Astrocyte of the hippocampus (primary cell): ENCODE measurements at places on chromosomes 12 and 14.

- DNase-seq: no peak
Measured at GRCh38 chr12:102344691-102345090, 135.7 kb downstream of the IGF1 start.

GRCh38 chr12:20631711-20632110 is 63.4 kb upstream of the SLCO1C1 start:
- peak; percentile 49 for DNase-seq

DNA sequence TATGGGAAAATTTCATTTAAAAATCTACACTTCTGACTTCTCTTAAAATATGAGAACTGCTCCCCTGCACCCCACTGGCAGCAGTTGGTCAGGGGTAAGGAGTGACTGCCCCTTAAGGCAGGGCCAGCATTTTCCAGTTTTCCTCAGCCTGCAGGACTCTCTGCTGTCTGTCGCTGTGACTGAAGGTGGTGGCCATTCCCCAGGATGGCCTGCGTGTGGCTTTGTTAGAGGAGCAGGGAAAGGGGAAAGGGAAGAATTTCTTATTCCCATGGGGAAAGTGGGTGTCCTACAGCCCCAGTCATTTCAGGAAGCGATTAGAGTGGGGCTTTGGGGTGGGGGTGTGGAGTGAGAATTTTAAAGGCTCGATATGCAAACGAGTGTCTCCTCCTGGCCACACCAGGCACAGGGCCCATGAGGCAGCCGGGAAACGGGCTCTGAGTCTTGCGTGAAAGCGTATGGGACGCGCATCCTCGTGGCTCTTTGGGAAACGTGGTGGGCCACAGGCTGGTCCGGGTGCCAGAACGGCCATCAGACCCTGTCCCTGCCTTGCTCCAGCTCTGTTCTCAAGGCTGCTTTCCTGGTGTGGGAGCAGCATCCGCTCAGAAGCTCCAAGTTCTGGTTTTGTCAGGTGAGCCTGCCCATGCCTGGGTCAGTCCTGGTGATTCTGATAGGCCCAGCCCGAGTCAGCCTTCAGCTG is 23.5 kb downstream of the ADGRD1 start:
- DNase-seq: no peak

DNA sequence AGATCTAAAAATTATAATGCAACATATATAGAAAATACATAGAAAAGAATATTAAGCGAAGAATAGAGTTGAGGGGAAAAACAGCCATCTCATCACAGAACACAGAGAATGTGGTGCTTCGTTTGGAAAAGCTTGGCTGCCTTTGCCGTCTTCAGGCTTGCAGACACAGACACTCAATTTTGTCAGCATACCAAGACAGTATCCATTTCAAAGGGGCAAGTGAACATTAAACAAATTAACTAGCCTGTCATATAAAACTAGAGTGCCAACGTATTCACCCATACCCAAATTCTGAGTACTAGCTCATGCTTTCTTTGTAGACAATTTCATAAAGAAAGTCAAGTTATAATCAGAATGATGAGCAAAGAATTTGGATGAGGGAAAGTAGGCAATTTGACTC is 40.5 kb downstream of the DMAC2L start:
- no peak for DNase-seq

DNA sequence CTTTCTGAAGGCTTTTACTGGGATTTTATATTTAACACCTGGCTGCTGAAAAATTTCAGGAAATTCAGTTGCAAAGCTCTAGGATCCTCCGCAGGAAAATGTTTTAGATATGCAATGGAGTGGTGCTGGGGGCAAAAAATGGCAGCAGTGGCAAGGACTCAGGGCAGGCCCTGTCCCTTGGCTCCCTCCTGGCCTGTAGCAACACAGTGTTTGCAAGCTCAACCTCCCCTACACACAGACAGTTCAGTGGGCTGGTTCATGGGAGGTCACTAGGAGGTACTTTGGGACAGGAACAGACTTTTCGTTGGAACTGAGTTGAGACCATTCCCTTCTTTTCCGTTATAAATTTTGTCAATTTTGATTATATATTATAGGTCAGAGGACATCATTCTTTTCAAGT is 270.4 kb downstream of the ADAMTS20 start:
- DNase-seq: no peak
